Stimulated activated CD8-positive, alpha-beta memory T cell treated with anti-CD3 and anti-CD28 coated beads, Interleukin-15, amount 100 ng/mL, for 24 hours (primary cell): ENCODE measurements at places on chromosomes 12 and 14.

DNA sequence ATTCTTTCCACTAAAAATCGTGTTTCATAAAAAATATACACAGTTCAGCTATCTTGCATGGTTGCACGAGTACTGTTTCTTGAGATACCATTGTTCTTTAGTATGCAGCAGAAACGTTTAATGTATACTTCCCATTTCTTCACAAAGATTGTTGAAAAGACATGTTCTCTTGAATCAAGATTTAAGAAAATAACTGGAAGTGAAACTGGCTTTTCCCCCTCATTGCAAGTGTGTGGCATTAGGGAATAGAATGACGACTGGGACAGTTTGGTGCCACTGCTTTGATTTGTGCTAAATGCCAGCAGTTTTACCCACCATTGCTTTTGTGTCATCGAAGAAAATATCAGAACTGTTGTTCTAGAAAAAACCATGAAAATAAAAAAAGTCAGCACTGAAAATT, 20.3 kb upstream of the DHRS2 start:
- no peak for DNase-seq

DNA sequence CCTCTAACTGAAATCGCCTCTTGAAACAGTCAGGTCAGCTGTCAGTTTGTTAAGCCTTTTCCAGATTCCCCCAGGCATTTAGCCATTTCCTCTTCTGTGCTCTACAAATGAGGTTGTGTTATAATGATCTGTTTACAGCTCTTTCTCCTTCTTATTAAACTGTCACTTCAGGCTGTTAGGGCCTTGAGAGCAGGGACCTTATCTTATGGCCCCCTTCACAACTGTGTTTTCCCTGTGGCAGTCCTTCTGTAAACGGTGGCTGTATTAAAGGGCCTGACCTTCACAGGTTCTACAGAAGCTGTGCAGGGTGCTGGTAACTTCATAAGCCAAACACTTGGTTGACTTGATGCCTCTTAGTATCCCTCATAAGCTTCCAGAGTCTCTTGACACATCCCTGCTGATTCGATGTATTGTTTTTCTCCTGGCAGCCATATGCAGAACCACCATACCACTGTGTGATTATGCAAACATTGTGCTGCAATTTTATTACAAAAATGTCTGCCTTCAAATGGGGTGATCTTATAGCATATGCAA, 104.7 kb downstream of the PLEKHA5 start:
- no peak for DNase-seq

GRCh38 chr12:72612171-72612570, 340.0 kb downstream of the TRHDE start:
- no peak for DNase-seq

- no peak for DNase-seq
These were observed 59.3 kb upstream of the SCAF11 start for GRCh38 chr12:46049665-46050064.

DNA sequence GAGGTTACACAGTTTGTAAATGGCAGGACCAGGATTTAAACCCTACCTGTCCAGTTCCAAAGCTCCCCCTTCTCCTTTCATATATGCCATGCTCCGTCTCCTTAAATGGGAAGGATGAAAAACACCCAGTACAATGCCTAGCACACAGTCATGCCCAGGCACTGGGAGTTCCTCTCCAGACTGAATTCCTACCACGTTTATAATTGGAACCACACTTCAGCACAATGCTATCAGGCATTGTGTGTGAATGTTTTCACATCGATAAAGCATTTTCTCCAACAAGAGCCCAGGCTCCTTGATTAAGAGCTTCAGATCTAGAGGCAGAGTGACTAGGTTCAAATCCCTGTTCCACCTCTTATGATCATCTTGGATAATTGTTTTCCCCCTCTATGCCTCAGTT, 2.7 kb upstream of the NUAK1 start:
- DNase-seq: no peak

DNA sequence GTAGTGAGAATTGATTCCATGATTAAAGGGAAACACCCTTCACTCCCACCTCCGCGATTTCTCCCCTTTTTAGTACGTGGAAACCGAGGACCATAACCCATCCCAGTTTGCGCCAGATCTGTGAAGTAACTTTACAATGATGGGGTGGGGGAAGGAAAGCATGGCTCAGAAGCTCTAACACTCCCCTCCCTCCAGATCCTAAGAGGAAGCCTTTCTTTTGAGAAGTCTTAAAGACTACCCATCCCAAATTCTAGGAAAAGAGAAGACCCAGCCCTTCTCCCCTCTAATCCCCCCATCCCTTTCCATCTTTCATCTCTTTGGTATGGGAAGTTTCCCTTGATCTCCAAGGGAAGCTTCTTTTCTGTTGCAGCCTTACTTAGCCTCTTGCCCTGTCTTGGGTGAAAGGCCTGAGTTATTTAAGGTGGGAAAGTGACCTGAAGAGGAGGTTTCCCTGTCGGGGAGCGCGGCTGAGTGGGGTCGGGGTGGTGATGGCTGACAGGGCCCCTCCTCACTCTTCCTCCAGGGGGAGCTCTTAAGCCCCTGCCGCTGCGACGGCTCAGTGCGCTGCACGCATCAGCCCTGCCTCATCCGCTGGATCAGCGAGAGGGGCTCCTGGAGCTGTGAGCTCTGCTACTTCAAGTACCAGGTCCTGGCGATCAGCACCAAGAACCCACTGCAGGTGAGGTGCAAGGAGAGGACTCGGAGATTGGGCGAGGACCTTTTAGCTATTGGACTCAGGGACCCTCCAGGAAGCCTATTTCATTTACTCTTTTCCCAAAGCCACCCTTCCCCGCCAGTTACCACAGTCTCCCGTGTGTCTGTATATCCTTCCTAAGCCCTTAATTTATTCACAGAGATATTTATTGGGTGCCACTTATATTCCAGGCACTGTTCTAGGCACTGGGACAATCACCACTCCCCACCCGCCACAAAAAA, 1.8 kb downstream of the MARCHF9 start:
- no peak for DNase-seq

DNA sequence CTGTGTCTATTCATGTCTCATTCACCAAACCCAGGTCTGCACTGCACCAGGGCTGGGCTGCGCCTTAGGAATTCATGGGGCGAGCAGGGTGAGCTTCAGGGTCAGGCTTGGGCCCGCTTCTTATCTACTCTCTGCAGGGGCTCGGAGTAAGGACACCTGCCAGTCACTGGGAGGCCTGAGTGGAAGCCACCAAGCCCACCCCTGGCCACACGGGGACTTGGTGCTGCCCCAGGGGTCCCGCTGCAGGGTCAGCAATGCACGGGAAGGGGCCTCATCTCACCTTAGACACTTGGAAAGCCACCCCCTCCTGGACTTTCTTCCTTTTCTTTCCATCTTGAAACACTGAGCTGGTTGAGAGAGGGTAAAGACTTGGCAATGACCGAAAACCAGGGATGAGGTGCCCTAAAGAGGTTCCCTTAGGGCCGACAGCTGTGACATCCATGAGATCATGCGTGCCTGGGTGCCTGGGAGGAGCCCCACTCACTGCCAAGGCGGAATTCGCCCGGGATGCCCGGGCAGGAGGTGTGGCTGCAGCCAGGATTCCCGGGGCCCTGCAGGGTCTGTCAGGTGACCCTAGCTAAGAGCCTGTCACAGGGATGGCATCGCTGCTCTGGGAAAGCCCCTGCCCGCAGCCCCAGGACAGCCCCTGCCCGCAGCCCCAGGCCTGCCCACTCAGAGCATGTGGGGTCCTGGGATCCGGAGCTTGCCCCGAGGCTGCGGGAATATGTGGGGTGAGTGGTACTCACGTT, 45.5 kb upstream of the EML1 start:
- no peak for DNase-seq

- DNase-seq: no peak
These were observed at the start of gene BCL2L2 for GRCh38 chr14:23306412-23307145. BCL2L2 (plus strand) TSS chr14:23306833; CDS start chr14:23307768, 935 bp downstream.

GRCh38 chr12:92133171-92133570, 12.5 kb downstream of the BTG1 start:
- no peak for DNase-seq

DNA sequence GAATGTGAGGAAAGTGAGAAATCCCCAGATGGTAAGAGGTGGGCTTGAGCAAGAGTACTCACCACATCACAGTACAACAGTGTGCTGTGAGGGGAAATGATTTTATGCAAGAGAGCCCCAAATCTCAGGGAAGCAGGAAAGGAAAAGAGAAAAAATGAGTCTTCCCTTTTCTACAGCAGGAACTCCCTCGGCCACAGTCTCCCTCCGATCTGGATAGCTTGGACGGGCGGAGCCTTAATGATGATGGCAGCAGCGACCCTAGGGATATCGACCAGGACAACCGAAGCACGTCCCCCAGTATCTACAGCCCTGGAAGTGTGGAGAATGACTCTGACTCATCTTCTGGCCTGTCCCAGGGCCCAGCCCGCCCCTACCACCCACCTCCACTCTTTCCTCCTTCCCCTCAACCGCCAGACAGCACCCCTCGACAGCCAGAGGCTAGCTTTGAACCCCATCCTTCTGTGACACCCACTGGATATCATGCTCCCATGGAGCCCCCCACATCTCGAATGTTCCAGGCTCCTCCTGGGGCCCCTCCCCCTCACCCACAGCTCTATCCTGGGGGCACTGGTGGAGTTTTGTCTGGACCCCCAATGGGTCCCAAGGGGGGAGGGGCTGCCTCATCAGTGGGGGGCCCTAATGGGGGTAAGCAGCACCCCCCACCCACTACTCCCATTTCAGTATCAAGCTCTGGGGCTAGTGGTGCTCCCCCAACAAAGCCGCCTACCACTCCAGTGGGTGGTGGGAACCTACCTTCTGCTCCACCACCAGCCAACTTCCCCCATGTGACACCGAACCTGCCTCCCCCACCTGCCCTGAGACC, 7.8 kb downstream of the ATN1 start:
- no peak for DNase-seq

GRCh38 chr12:93302331-93303229, 75.1 kb upstream of the NUDT4 start:
- DNase-seq: no peak
